ENCODE measurements at places on chromosomes 1 and 21.

DNA sequence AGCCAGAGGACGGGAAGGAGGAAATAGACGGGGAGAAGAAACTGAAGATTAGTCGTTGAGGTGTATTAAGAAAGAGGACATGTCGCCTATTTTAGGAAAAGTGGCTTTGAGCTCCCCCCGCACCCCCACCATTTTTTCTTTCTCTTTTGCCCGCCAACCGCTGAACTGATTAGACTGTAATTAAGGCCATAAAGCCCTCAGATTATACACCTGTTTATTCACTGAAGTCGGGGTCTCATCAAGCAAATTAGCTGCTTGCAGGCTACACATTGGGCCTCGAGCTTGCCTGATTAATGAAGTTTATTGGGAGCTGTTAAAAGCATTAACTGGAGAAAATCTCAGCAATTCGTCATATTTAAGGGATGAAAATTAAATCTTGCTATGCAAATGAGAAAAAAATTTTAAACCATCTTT lies 119.4 kb upstream of the RRP15 start:
- DNase-seq: no peak

GRCh38 chr21:43903451-43904091 lies 38.5 kb downstream of the AGPAT3 start:
- no peak for DNase-seq

- DNase-seq: no peak
These were observed 29.0 kb downstream of the NFIA start for GRCh38 chr1:61111084-61112004.

GRCh38 chr1:10340930-10341590 lies 57.8 kb upstream of the PGD start:
- DNase-seq: no peak

DNA sequence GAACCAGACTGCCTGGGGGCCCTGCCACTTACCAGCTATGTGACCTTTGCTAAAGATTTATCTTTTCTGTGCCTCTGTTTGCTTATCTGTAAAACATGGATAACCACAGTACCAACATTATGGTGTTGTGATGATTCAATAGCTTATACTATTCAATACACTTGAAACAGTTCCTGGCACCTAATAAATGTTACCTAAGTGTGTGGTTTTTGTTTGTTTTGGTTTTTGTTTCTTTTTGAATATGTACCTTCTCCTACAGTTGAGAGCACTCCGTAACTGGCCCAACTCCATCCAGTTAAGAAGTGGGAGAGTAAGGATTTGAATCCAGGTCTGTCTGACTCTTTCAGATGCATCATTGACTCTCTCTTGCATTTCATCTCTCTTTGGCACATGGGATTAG lies 125.8 kb upstream of the C8B start:
- no peak for DNase-seq

GRCh38 chr1:221030990-221031389 lies 151.7 kb downstream of the HLX start:
- no peak for DNase-seq

GRCh38 chr1:6969106-6969505 lies 183.9 kb downstream of the CAMTA1 start:
- DNase-seq: peak; percentile 63

DNA sequence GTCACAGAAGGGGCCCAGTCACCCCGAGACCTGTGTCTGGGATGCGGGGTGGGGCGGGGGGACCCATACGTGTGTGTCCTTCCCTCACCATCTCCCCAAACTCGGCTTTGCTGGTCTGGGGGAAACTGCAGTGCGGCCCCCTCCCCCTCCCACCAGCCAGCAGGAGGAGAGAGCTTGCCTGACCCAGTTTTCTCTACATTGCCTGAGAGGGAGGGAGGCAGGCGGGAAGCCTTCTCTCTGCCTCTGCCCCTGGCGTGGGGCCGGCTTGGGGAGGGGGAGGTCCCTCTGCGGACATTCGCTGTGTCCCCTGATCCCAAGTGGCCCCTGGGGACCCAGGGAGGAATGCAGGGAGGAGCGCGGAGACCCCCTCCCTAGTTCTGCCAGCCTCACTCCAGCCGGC lies 3.9 kb downstream of the EPHA8 start:
- no peak for DNase-seq

DNA sequence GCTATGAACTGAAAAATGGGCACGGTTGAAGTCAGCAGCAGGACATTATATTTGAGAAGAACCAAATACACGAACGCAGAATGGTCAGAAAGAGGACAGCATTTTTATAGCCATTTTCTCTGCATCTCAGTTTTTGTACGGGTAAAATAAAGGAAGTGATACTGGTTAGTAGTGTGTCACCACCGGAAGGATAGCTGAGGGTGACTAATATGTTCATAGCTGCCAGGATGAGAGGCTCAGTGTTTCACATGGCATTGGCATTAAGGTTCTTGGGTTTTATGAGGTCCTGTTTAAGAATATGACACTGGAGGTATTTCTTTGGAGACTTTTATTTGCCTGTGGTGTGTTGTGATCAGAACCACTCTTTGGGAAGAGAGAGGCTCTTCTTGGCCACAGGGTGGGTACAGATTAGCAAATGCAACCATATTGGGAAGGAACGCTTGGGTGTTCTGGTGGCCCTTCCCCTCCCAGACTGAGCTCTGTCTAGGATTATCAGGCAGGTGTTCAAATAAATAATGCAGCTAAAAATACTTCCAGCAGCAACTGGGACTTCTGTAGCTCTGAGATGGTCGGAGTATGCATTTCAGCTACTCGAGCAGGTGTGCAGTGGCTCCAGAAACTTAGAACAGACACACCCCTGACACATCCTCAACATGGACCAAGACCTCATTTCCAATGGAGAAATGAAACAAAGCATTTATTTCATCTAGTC lies 158.2 kb downstream of the PBX1 start:
- DNase-seq: peak; percentile 1

GRCh38 chr1:13662493-13662892 lies 37.5 kb upstream of the PRDM2 start:
- no peak for DNase-seq

DNA sequence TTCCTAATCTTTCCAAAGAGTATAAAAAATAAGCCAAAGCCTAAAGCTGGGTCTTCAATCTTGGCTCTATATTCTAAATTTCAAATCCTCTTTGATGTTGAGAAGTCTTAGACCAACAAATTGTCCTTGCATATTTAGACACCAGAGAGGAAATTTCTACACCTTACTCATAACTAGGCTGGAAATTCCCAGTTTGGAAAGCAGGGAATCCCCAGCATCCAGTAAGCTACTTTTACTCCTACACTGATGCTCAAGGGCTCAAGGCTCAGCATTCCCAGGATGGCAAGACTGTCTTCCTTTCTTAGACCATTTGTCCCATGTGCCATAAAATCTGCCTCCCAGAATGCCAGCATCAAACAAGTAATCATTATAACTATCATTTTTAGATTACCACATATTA lies 28.3 kb downstream of the PRDX6 start:
- no peak for DNase-seq

GRCh38 chr21:17612565-17613241 lies at the start of gene BTG3:
Gene BTG3 (minus strand): TSS chr21:17612901. CDS start chr21:17609144, 3,757 bp downstream.
- peak; percentile 78 for DNase-seq

GRCh38 chr1:199551967-199552565 lies 475.4 kb upstream of the NR5A2 start:
- peak; percentile 91 for DNase-seq

DNA sequence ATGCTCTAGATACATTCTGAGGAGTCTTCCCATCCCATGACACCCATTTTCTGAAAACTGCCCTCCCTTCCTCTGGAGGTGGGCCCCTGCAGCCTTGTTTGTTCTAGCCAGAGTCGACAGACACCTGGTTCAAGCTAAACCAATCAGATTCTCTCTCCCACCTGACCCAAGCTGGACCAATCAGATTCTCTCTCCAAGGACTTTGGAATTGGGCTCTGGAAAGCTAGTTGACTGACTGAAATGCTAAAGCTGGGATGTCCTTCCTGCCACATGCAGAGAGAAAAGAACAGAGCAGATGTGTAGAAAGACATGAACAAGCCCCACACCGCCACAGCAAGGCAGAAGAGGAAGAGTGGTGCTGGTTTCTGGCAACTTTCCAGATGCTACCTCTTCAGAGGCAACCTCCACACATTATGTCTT lies 24.6 kb downstream of the ASAP3 start:
- peak; percentile 14 for DNase-seq

DNA sequence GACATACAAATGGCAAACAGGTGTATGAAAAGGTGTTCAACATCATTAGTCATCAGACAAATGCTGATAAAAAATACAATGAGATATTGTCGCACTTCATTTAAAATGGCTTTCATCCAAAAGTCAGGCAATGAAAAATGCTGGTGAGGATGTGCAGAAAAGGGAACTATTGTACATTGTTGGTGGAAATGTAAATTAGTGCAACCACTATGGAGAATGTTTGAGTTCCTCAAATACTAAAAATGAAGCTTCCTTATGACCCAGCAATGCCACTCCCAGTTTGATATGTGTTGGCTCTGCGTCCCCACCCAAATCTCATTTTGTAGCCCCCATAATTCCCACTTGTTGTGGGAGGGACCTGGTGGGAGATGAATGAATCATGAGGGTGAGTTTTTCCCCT lies 309.7 kb upstream of the ZRANB2 start:
- DNase-seq: peak; percentile 71

- no peak for DNase-seq
These were observed 168.8 kb downstream of the EIF4G3 start for GRCh38 chr1:21007876-21008275.

GRCh38 chr1:89918127-89918793 lies 76.7 kb upstream of the ZNF326 start:
- no peak for DNase-seq

- no peak for DNase-seq
These were observed 87.6 kb downstream of the GFI1 start for GRCh38 chr1:92399076-92399475.

DNA sequence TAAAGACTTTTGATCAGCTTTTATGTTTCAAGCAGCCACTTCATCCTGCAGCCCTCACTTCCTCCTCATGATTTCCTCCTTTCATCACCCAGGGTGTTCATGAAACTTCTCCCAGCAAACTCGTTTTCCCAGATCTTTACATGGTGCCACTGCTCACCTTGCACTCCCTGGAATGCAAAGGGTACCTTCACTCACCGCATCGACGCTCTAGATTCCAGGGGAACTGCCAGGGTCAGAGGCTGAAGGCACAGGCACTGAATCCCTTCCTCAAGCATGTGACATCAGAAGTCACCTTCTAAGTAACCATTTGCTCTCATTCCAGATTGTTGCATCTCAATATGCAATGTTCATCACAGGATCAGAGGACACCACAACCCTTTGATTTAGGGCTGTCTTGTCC lies 82.8 kb downstream of the PRKAB2 start:
- DNase-seq: no peak

GRCh38 chr1:246169019-246169418 lies 338.1 kb downstream of the SMYD3 start:
- no peak for DNase-seq

GRCh38 chr1:86461482-86461881 lies 7.2 kb upstream of the CLCA1 start:
- no peak for DNase-seq

DNA sequence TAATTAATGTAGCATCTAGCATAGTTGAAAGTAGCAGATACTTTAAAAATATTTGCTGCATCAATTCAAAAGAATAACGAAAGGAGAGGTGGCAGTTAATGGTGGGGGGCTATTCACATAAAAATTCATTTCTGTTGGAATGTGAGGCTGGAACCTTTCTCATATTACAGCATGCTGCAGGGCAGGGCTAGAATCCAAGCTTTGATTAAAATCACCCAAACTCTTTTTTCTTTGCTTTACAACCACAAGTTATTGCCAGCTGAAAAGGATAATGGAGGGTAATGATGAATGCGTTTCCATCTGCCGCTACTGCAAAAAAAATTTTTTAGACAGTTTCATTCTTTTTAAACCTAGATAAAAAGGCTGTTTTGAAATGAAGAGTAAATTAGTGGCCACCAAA lies 9.8 kb downstream of the DISP1 start:
- DNase-seq: no peak

GRCh38 chr1:24656046-24656445 lies 12.9 kb downstream of the SRRM1 start:
- no peak for DNase-seq

DNA sequence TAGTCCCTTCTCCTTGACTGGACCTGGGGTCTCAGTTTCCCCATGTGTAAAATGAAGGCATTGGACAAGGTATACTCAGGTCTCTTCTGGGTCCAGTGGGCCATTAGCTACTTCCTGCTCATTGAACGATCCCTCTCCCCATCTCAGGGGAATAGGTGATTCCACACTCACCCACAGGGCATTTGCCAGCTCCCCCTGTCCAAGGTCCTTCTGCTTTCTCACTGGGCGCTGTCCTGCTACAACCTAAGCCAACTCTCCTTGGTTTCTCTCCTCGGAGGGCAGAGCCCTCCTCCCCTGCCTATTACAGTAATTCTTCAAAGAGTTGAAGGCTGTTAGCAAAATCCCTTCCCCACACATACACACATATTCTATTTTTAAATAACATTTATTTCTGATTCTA lies 16.6 kb downstream of the DISP3 start:
- DNase-seq: no peak

GRCh38 chr1:22024485-22025367 lies 23.3 kb downstream of the CELA3A start:
- peak; percentile 84 for DNase-seq

DNA sequence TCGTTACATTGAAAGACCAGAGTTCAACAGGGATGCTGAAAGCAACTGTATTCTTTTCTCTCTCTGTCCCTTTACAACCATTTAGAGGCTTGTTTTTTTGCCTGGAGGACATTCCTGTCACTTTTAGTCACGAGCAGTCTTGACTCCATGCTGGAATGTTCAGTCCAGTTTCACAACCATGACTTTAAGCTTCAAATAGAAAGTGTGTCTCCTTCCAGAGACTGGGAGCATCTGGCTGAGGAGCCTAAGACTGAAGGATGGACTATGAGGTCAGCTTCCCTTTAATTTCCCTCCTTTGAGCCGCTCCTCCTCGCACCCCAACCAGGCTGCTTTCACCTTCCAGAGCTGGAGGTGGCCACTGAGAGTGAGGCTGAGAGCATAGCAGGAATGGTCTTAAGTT lies 10.5 kb upstream of the RYR2 start:
- no peak for DNase-seq

DNA sequence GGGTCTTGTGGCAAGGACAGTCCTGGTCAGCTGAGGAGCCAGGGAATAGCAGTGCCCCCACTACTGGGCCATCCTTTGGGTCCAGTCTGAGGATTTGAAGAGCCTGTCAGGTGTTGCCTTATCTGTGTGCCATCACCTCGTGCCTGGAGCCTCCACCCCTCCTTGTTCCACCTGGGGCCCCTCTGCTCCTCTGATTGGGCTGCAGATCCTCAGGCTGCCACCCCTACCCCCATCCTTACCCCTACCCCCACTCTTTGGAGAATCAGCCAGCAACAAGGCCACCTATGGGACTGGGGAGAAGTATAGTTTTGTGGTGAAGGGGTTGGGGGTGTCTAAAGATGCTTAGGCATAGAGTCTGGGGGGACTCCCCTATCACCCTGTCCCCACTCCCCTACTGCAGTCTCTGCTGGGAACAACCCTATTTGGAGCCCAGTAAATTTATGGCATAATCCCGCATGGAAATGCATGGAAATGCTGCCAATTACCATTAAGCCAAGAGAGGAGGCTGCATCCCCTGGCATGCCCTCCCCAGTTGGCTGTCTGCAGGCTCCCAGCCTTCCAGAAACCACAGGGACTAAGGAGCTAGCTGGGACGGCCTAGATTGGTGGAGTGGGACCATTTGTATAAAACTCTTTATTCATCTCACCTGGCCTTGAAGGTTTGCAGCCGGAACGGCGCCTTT lies 142.7 kb upstream of the CSF3R start:
- no peak for DNase-seq

GRCh38 chr1:204567071-204567470 lies 50.9 kb downstream of the MDM4 start:
- DNase-seq: no peak

GRCh38 chr1:46396441-46397398 lies 2.6 kb downstream of the FAAH start:
- no peak for DNase-seq

GRCh38 chr1:38758820-38759219 lies 100.8 kb downstream of the RRAGC start:
- no peak for DNase-seq

Measured in KBM-7 (cell line).